ENCODE measurements at places on chromosomes 6 and 20.
A peak's percentile ranks its signal among the peaks of the same experiment; 100 is the strongest.

DNA sequence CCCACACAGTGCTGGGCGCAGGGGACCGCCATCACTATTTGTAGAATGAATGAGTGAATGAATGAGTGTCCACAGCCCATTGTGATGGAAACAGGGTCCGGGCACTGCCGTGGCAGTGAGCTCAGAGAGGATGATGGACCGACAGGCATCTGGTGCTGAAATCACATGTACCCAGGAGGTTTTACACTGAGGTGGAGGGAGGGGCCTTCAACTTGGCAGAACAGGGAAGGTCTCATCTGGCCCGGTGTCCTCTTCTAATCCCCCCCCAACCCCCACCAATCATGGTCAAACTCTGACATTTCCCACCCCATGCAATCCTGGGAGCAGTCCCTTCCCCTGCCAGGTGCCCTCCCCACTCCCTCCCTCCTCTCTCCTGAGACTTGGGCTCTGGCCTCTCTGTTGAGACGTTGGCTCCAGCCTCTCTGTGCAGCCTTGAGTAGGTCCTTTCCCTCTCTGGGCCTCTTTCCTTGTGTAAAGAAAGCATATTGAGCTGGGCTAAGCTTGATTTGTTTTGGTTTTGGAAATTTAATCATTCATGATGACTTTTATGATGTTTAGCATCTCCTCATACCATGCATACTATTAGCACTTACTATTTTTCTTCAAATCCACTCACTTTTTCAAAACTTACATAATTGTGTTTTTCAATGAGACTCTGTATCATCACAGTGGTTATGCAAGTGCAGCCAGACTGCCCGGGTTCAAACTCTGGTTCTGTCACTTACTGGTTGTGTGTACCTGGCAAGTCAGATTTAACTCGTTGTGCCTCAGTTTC, 10.8 kb downstream of the KIAA1755 start:
- no peak for DNase-seq

- no peak for DNase-seq
These were observed 25.6 kb upstream of the SULF2 start for GRCh38 chr20:47810721-47811347.

- DNase-seq, result no peak
These were observed 30.2 kb downstream of the EPHA7 start for GRCh38 chr6:93389192-93389591.

DNA sequence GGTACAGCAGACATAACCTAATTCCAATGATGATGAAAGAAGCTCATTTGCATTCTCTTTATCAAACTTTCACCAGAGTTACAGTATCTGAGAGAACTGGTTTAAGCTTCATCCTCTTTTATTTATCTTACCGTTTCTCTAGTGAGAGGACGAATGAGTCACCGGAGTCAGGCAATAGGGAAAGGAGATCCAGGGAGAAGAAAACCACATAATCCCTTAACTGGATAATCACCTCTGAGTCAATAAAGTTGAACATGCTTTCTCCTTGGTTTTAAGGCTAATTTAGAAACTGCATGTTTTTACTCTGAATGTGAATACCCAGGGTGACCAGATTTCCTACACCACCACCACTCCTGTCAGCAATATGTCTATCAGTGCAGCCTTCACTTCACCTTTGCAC, 313.7 kb upstream of the TBX18 start:
- DNase-seq, result peak; percentile 89

DNA sequence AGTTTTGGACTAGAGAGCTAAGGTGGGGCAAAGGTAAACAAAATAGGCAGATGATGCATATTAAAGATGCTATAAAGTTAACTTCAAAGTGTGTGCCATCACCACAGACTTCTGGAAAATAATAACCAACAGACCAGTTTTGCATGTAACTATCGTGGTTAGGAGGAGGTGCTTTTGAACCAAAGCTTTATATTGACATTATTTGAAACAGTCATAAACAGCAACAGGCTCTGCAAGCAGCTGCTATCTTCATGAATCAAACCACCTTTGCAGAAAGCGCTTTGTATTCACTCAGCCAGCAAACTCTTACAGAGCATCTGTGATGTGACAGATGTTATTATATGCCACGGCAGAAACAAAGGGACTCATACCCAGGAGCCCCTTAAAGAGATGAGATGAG, 81.9 kb downstream of the CRYBG1 start:
- no peak for DNase-seq

- DNase-seq, result no peak
These were observed 76.4 kb downstream of the TMEM242 start for GRCh38 chr6:157246771-157247484.

DNA sequence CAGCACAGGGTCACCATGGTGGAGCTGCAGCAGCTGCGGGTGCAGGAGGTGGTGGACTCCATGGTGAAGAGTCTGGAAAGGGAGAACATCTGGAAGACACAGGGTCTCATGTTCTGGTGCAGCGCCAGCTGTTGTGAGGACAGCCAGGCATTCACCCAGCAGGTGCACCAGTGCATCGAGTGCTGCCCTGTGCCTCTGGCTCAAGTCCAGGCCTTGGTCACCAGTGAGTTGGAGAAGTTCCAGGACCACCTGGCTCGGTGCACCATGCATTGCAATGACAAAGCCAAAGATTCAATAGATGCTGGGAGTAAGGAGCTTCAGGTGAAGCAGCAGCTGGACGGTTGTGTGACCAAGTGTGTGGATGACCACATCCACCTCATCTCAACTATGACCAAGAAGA, 22.9 kb upstream of the RIPK1 start:
- DNase-seq, result no peak

- no peak for DNase-seq
These were observed 12.3 kb downstream of the C20orf173 start for GRCh38 chr20:35517125-35517524.

GRCh38 chr6:148311966-148312669, 30.5 kb upstream of the SASH1 start:
- DNase-seq, result no peak

GRCh38 chr6:74609871-74610270, 596.0 kb downstream of the COL12A1 start:
- no peak for DNase-seq

DNA sequence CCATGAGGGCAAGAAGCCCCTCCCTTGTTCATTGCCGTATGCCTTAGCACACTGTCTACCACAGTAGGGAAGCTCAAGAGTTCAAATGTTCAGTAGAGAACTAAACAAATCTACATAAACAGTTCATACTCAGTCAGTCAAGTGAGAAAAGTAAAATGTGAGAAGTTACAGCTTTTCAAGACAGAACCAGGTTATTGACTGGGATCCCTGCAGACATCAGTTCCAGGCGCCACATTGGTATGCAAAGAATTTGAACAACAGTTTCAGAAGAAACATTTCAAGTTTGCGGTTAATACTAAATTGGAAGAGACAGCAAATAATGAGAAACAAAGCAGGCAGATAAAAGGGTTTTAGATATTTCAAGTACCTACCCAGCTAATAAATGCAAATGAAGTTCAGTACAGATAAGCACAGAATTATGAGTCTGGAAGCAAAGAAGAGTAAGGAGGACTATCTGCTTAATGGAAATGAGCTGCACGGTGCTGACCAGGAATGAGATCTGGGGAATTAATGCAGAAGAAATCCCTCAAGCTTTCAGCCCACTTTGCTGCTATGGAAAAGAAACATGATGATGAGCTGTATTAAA, 246.2 kb downstream of the HACE1 start:
- no peak for DNase-seq

- no peak for DNase-seq
These were observed 14.6 kb downstream of the MYH7B start for GRCh38 chr20:34970193-34970840.

GRCh38 chr20:1209447-1210387, 6.5 kb downstream of the C20orf202 start:
- no peak for DNase-seq

GRCh38 chr6:108998485-108998884, 96.2 kb downstream of the SESN1 start:
- DNase-seq, result no peak

GRCh38 chr6:99017150-99017549, 69.4 kb upstream of the FBXL4 start:
- no peak for DNase-seq

GRCh38 chr6:35552285-35552917, 39.7 kb upstream of the TULP1 start:
- DNase-seq, result no peak

DNA sequence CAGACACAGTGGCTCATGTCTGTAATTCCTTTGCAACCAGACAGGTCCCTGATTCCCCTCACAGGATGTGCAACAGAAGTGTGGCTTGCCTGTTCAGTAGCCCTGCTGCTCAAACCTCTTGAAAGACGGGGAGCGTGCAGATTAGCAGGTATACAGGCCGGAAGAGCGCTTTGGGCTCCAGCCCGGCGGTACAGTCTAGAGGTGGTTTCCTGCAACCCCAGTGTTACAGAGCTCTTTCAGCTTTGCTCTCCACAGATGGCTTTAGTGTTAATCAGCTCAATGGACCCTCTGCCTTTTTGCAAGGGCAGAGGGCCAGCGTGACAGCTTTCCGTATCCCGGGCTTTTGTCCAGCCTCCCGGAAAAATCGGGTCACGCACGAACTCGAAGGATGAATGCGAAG, 67.2 kb upstream of the TNFRSF21 start:
- DNase-seq, result no peak

DNA sequence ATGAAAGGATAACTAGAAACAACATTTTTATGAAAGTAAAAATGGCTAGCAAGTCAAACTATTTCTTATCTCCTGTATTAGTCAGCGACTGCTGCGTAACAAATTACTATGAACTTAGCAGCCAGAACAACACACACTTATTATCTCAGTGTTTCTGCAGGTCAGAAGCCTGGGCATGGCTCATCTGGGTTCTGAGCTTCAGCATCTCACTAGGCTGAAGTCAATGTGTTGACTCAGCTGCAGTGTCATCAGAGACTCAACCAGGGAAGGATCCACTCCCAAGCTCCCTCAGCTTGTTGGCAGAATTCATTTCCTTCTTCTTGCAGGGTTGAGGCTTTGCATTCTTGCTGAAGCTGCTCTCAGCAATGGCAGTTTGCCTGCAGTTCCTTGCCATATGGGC, 33.2 kb upstream of the IGF2R start:
- no peak for DNase-seq

DNA sequence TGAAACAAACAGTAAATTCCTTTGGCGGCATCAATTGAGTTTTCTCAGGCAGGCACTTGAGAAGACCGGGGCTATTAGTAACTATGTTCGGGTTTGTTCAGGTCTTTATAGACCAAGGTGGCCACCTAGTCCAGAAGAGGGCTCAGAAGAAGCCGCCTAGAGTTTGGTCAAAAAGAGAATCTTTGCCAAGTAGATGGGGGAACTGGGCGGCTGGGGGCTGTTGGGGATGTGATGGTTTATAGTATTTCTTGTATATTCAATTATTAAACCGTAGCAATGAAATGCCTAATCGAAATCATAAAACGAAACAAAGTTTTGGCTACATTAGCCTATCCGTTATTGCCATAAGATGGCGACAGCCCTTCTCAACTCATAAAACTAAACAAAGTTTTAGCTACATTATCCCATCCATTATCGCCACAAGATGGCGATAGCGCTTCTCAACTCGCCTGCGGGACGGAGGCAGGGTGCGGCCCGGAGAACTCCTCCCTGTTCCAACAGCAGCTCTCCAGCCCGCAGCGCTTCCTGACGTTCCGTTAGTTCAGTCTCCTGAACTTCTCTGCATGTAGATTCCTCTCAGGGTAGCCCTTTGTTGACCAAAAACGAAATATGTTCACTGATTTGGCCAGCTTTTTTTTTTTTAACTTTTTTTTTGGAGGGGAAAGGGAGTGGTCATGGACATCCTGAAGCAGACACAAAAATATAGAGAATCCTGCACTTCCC, 120.5 kb upstream of the PRSS16 start:
- peak; percentile 38 for DNase-seq

GRCh38 chr6:160520043-160520904, 143.8 kb downstream of the LPA start:
- DNase-seq, result no peak

GRCh38 chr6:157323966-157324300, 614 bp upstream of the TMEM242 start:
- no peak for DNase-seq

- DNase-seq, result no peak
These were observed 593.4 kb downstream of the QKI start for GRCh38 chr6:164007881-164008280.

- DNase-seq, result no peak
These were observed 109.1 kb downstream of the FAM50B start for GRCh38 chr6:3958255-3958654.

DNA sequence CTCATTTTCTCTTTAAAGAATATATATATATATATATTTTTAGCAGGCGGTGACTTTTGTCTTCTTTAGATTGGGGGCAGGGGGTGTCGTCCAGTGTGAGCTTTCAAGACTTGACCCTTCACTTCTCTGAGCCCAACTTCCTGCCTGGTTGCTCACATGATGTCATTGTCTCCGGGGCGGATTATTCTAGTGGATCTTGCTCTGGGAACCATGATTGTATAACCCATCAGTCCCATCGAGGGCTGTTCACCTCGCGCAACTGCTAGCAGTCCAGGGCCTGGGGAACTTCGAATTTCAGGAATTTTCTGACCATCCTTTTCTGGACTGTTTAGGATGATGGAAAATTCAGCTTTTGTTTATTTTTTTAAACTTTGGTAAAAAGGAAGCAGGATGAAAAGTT, 1.0 kb downstream of the IGF2R start:
- DNase-seq, result no peak

DNA sequence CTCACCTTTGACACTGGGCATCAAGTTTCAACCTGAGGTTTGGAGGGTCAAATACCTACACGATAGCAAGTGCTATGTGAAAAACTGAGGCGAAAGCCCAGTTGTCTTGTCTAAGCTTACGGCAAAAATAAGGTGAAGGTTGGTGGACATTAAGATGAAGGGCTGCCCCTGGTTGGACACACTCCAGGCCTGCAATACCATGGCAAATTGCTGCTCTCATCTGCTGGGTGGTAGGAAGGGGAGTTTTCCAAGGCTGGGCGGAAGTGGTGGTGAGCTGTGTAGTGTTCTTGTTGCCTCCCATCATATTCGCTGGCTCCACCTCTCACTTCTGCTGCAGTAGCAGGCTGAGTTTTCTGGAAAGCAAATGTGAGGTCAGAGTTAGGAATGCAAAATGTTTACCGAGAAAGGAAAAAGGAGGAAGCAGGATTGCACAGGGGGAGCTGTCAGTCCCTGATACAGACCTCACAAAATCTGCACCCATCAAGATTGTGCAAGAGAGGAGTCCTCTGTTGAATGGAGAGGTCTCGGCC, 33.7 kb downstream of the SCP2D1 start:
- no peak for DNase-seq

DNA sequence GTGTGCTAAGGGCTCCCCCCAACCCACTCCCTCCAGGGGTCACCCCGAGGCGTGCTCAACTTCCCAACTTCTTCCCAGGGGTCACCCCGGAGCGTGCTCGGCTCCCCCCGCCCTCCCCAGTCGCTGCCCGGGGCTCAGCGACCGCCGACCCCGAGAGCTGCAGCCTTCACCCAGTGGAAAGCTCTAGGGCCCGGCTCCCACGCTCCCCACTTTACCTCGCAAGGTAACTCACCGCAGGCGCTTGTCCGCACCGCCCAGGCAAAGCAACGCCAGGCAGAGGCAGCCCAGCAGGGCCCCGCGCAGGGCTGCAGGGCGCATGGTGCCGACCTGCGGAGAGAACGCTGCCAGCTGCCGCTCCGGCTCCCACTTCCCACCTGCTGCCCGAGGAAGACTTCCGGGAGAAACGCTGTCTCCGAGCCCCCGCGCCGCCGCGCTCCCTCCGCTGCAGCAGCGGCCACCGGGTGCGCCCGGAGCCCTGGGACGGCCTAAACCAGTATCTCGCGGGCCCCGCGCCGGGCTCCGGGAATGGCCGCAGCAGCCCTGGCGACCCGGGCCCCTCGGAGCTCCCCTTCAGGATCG, 396 bp downstream of the RNASET2 start:
- DNase-seq, result no peak

GRCh38 chr6:149896491-149896890, 1.4 kb downstream of the RAET1E start:
- DNase-seq, result no peak

GRCh38 chr6:33169291-33170175, 22.7 kb downstream of the COL11A2 start:
- no peak for DNase-seq

Measured in AG04449 (cell line).